ENCODE measurements at places on chromosomes 1 and 21. TPM values are rescaled to one million over a fixed set of nuclear protein-coding genes. Genes with fewer than 3 reads are reported as not detected.

DNA sequence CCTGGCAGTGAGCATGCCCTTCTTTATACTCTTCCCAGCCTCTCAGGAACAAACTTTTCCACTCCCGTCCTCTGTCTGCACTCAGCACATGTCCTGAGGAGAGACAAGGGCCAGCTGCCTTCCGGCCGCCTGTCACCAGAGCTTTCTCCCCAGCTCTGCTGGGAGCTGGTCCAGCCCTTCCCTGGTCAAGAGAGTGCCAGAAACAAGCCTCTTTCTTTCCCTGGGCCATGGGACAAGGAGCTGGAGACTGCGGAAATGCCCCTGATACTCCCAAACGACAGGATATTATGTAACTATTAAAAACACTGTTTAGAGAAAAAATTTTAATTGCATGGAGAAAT, 10.4 kb downstream of the LAMB3 start:
- peak; percentile 95 for DNase-seq

DNA sequence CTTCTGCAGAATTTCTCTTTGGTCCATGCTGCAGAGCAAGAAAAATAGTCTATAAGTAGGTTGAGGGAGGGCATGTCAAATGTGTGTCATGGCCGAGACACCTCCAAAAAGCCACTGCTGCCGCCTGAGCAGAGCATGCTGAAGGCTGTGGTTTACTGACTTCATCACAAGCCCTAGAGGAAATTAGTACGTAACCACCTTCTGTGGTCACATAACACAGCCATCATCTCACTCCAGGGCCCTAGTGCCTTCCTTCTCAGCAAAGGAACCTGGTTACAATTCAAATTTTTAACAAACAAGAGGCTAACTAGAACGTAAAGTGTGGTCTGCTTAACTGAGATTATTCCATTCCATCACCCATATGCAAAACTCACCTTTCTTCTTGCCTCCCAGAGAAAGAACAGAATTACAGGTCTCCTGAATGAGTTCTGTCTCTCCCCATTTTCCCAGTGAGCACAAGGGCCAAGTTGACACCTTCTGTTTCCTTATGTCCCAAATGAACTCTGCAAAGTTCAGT, at the start of gene PTPN22:
TSS of gene PTPN22 (minus strand) at position 116 of the 517 bp plus-strand sequence.
- peak; percentile 41 for DNase-seq

DNA sequence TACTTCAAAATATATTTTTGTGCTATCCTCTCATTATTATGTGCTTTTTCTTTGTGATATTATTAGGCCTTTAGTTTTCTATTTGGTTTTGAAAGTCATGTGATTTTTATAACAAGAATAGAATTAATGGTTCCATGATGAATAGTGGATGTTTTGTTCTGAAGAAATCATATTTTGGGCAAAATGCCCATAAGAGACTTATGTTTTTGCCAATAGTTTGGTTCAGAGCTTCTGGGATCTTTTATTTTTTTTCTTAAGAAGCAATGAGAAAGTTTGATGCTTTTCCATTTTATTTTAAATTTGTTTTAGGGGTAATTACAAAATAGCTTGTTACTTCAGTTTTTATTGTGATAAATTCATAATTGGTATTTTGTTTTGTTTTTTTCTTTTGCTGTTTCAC, 49.8 kb downstream of the LYPLAL1 start:
- no peak for DNase-seq

DNA sequence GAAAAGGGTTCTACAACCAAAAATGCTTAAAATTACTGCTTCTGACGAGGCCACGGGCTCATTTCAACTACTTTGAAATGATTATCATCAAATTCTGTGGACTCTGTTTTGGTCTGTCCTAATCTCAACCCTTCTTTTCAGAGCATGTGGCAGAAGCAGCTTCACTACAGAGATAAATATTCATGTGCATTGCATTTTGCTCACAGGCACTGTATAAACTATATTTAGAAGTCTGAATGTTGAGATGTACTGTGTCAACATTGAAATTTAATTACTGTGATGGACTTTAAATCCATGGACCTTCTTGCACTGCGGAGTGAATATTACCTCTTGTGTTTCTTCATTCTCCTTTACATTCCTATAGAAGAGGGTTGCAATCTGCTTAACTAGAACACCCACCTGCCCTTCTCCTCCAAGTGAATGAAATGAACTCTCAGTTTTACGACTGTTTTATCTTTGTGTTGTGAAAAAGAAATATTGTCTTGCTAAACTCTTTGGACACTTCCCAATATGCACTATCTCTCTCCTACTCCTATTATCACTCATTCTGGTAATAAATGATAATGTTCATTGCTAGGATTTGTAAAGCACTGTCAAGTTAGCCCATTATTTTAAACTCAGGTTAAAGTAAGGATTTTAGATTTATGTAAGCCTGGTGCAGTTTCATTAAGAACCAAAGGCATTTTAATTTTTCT, 281.2 kb upstream of the ST6GALNAC5 start:
- no peak for DNase-seq

GRCh38 chr1:118983558-118984041, 4.5 kb downstream of the TBX15 start:
- no peak for DNase-seq

GRCh38 chr1:11967028-11967547, 13.2 kb upstream of the MFN2 start:
- no peak for DNase-seq

DNA sequence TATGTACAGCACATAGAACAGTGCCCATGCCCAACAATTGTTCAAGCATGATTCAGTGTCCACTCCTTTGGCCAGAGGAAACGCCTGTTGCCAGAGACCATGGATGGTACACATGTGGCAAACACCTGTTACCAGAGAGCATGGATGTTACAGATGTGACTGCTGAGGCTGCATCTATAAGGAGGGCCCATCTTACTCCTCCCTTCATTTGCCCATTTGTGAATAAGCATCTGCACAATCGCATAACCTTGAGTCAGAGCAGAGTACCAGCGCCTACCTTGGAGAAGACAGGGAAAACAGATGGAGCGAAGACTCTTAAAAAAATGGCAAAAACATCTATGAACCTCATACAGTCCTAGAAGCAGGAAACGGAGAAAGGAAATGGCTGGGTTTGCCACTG, 36.6 kb upstream of the CACHD1 start:
- DNase-seq = no peak

GRCh38 chr1:114203595-114204128, 50.0 kb upstream of the SYT6 start:
- no peak for DNase-seq

DNA sequence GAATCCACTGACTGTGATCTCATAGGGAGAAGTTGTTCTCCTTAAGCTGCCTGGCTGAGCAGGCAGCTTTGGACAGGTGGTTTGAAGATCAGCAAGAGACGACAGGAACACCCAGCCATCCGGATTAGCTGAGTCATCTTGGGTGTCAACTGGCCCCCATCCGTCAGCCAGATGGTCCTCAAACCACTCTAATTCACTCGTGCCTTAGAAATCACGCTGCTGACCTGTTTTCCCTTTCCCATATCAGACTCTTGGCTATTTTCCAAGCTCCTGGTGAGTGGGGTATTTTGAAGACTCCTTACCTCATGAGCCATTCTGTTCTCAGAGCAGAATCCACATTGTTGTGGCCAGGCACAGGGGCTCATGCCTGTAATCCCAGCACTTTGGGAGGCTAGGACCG, 149.1 kb upstream of the L1TD1 start:
- no peak for DNase-seq

GRCh38 chr21:26949830-26950229, 17.1 kb downstream of the ADAMTS5 start:
- DNase-seq = no peak

DNA sequence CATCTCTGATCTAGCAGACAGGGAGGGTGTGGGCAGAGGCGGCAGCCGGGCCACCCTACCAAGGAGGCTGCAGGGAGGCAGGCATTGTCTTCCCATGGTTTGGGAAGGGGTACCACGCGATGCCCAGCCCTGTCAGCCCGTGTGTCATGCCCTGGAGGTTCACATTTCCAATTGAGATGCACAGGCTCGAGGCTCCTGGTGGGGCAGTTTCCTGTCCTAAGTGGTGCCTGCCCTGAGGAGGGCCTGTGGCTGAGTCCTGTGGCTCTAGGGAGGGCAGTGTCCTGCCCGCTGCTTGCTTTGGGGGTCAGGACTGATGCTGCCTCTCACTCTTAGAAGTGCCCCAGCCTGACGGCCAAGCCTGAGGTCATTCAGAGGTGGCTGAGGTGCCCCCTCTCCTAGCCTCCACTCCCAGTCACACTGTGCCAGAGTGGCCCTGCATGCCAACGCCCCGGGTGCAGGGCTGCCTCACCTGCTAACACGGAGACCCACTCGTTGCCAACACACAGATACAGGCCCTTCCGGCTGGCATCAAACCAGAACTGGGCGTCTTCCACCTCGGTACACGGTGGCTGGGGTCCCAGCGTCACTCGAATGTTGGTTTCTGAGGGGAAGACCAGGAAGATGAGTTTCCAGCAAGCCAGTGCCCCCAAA, 11.9 kb downstream of the KRTAP10-1 start:
- peak; percentile 15 for DNase-seq

DNA sequence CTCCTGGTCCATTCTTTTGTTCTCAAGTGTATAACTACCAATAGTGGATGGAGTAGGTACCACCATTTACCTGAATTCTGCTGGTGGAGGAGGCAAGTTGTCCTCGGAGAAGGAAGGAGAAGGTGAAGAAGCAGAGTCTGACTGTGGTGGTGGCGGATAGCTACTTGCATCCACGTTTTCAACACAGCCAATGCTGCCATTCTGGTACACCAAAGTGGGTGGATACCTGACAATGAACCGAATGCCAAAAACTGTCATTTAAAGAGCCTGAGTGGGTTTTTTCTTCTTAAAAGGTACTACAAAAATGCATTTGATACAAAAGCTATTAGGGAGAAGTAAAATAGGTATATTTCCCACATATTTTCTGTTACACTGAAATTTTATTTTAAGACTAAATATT, 20.1 kb downstream of the GPR3 start:
- DNase-seq = no peak

DNA sequence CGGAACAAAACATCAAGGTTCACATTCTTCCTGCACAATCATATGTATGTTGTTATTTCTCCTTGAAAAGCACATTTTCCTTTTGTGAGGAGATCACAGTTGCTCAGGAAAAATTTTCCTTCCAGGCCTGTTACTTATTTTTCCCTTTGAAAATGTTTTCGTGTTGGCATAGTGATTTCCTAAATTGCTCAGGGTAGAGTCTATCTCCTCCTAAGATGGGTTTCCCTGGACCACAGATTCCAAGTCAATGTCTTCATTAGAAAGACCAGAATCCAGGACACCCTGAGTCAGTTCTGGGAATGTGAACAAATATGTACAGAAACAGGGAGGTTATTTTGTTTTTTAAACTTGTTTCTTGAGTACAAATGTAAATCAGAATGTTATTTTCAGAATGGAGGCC, 94.3 kb upstream of the C1orf105 start:
- no peak for DNase-seq

GRCh38 chr1:204456826-204457442, 37.7 kb downstream of the PIK3C2B start:
- peak; percentile 48 for DNase-seq

- DNase-seq = no peak
Measured at GRCh38 chr1:197787623-197788536, 12.6 kb upstream of the DENND1B start.

DNA sequence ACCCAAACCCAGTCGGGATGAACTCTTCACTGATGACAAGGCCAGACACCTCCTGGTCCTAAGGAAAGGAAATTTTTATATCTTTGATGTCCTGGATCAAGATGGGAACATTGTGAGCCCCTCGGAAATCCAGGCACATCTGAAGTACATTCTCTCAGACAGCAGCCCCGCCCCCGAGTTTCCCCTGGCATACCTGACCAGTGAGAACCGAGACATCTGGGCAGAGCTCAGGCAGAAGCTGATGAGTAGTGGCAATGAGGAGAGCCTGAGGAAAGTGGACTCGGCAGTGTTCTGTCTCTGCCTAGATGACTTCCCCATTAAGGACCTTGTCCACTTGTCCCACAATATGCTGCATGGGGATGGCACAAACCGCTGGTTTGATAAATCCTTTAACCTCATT, 10.1 kb downstream of the CZIB start:
- DNase-seq = no peak

- DNase-seq = peak; percentile 49
Measured at GRCh38 chr1:217090060-217090911, 367.1 kb upstream of the ESRRG start.

DNA sequence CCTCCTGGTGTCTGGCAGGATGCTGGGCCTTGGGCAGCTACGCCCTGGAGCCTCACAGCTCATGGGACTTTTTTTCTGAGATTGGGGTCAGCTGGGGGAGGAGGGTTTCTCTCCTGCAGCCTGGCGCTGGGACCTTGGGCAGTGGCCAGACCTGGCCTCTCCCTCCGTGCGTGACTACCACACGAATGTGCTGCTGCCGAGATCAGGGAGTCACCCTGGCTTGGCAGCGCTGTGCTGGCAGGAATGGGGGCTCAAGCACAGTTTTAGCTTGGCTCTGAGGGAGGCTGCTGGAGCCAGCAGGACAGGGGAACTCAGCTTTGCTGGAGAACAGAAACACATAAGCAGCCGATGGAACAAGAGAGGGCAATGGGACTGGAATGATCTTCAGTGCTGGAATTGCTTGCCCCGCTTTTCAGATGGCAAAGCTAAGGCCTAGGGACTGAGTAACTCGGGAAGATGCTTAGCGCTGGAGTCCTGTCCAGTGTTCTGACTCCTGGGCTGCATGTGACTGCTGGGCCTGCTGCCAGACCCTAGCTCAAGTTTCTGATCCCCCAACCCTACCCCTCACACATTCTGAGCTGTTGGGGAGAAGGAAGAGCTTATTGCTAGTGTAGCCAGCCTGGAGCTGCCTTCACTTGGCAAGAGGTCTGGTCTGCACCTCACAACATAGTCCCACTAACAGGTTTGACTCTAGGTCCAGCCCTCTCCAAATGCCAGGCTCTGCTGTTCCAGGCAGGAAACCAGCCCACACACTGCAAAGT, 69.9 kb downstream of the NAV1 start:
- peak; percentile 60 for DNase-seq

- no peak for DNase-seq
Measured at GRCh38 chr1:239164451-239165180, 221.8 kb upstream of the CHRM3 start.

DNA sequence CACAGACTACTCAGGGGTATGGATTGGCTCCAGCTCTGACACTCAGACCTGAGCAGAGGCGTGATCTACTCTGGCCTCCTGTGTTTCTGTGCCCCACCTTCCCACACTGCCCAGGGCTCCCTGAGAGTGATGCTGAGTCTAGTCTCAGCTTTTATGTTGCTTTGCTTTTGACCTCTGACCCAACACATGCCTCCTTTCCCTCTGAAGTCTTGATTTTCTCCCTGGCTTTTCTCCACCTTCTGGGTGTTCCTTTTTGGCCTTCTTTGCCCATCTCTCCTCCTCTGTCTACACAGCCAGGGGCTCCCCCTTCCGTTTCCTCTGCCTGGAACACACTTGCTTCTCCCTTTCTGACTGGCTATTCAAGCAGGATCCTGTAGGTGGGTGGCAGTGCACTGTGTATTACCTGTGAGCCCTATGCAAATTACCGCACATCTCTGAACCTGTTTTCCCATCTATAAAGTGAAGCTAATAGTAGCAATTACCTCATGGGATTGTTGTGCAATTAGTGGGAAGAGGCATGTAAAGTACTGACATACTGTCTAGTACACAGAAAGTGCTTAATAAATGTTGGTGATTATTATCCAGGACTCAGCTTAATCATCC, 13.7 kb upstream of the MEX3A start:
- no peak for DNase-seq

- no peak for DNase-seq
Measured at GRCh38 chr1:232684371-232685105, 54.6 kb upstream of the SIPA1L2 start.

The DMRTA2 gene
- total RNA-seq = not detected

The ZFP69B gene
- 0.87 TPM for total RNA-seq

The LBR gene
- total RNA-seq = 9.5 TPM

The SUSD4 gene
- total RNA-seq = 8.2 TPM

The OR2L8 gene
- total RNA-seq = not detected

The TMEM52 gene
- total RNA-seq = 1.7 TPM

The PLEKHA6 gene
- 21.6 TPM for total RNA-seq

The CYYR1 gene
- total RNA-seq = 27.5 TPM
